Dorsolateral prefrontal cortex (tissue), 122 donors: ENCODE measurements at places on chromosomes 7 and 10. TPM values are rescaled to one million over a fixed set of nuclear protein-coding genes. Genes with fewer than 3 reads are reported as not detected.

Gene TMEM176B
- total RNA-seq = 27.7 TPM

Gene OR2A5
- not detected for total RNA-seq

Gene GSTO2
- total RNA-seq = 8.7 TPM

Gene ZPBP
- total RNA-seq = not detected

Gene CHRM2
- total RNA-seq = 8.6 TPM

Gene ACSL5
- 7.5 TPM for total RNA-seq

Gene GPR85
- total RNA-seq = 19.7 TPM

Gene CCDC3
- 51.5 TPM for total RNA-seq

Gene ANKRD30A
- not detected for total RNA-seq

Gene TYW1
- 19.5 TPM for total RNA-seq

Gene SLC39A12
- 34.2 TPM for total RNA-seq

Gene TFEC
- 2.5 TPM for total RNA-seq

Gene RADIL
- total RNA-seq = 11.3 TPM

Gene CYP3A5
- 0.67 TPM for total RNA-seq

Gene CLIP2
- 147 TPM for total RNA-seq

Gene SLC12A9
- total RNA-seq = 45.3 TPM

Gene NEURL1
- 85.2 TPM for total RNA-seq

Gene GPAM
- 23.9 TPM for total RNA-seq

Gene LIPK
- not detected for total RNA-seq

Gene DPCD
- 22.4 TPM for total RNA-seq

Gene SAP25
- total RNA-seq = 6.9 TPM

Gene PBLD
- 3.0 TPM for total RNA-seq

Gene PILRA
- total RNA-seq = 11.9 TPM

Gene BICC1
- total RNA-seq = 4.0 TPM

Gene ACBD7
- 48.3 TPM for total RNA-seq

Gene EPDR1
- total RNA-seq = 97.5 TPM

Gene FAM3C
- total RNA-seq = 109 TPM

Gene ASB4
- 1.6 TPM for total RNA-seq

Gene CPA4
- 1.4 TPM for total RNA-seq

Gene PTPN20
- 23.1 TPM for total RNA-seq

Gene SPOCK2
- 268 TPM for total RNA-seq

Gene GDF2
- not detected for total RNA-seq

Gene CNNM2
- total RNA-seq = 34.8 TPM

Gene SLC26A5
- not detected for total RNA-seq

Gene FFAR4
- total RNA-seq = 3.0 TPM

Gene CHAT
- total RNA-seq = not detected

Gene PPP1R9A
- total RNA-seq = 97.8 TPM

Gene IKZF1
- 7.7 TPM for total RNA-seq

Gene ANXA8L1
- not detected for total RNA-seq

Gene COL28A1
- 3.2 TPM for total RNA-seq

Gene C10orf67
- 0.82 TPM for total RNA-seq

Gene SHTN1
- 119 TPM for total RNA-seq

Gene GIMAP8
- total RNA-seq = 2.8 TPM

Gene PNLIPRP3
- not detected for total RNA-seq

Gene ADAP1
- total RNA-seq = 139 TPM

Gene MYPN
- not detected for total RNA-seq

Gene NACAD
- 61.2 TPM for total RNA-seq

Gene ACHE
- total RNA-seq = 41.6 TPM

Gene NKX1-2
- total RNA-seq = 0.49 TPM

Gene AKR1C2
- total RNA-seq = 17.2 TPM

Gene NANOS1
- total RNA-seq = 4.9 TPM

Gene STEAP2
- total RNA-seq = 38.4 TPM
